ENCODE measurements at places on chromosomes 7 and 10.

DNA sequence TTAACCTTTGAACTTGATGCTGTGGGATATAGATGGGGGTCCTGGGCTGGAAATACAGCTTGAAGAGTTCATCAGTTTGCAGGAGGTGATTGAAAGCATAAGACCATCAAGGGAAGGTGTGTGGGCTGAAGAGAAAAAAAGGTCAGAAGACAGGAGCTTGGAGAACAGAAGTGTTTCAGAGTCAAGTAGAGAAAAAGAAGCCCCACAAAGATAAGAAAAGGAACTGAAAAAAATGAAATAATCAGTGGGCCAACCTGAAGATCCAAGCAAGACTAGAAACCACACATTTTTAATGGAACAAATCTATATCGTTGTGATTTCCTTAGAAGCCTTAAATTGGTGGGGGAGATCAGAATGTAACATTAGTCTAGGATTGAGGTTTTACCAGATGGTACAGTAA, 22.5 kb downstream of the ZEB1 start:
- DNase-seq, result no peak

DNA sequence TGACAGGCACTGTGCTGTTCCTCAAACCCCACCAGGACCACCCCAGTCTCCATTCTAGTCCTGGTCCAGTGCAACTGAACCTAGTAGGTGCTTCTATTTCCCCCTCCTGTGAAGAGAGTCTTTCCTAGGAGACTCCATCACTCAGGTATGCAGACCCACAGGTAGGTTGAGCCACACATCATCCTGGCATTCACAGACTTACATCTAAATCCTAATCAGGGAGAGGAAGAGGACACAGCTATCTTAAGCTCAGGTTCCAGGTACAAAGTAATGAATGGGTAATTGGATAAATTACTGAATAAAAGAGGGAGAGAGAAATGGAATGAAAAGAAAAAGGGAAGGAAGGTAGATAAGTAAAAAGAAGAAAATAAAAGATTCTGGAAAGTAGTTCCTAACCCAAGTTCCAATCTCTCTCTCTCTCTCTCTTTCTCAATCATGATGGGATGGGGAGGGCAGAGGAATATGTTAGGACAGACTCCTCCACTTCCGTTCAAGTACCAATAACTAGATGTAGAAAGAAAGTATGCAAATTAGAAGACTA, 139.8 kb upstream of the NAMPT start:
- no peak for DNase-seq

DNA sequence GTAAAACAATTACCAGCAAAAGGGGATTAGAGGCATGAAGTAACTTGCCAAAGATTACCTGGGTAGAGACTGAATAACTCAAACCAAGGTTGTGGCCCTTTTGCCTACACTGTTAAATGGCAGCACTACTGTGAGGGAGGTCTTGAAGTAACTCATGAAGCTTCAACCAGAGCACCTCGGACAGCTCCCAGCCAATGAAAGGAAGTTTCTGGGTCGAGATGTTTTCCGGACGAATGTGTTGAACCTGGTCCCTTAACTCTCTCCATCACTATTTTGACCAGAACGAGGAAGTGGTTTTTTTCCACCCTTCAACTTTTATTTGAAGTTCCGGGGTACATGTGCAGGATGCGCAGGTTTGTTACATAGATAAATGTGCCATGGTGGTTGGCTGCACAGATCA, 133.6 kb upstream of the PRKCQ start:
- DNase-seq, result no peak

GRCh38 chr10:99676426-99676825, 17.1 kb downstream of the ENTPD7 start:
- no peak for DNase-seq

DNA sequence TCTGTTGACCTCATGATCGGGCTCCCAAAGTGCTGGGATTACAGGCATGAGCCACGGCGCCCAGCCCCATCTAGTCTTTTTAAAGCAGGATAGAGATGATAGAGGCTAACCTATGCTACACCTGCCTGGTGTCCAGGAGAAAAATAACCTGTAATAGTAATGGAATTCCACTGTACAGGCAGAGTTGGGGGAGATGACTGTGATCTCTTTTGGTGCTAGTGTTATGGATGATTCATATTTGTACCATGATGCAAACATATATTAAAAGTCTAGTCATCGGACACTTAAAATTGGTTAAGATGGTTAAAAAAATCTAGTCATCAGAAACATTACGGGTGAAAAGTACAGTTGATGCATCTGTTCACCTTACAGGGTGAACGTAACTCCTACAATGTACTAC, 6.1 kb upstream of the SAR1A start:
- DNase-seq, result no peak
